Globus pallidus (tissue), 1 donor: ENCODE measurements at places on chromosomes 12 and 14.

DNA sequence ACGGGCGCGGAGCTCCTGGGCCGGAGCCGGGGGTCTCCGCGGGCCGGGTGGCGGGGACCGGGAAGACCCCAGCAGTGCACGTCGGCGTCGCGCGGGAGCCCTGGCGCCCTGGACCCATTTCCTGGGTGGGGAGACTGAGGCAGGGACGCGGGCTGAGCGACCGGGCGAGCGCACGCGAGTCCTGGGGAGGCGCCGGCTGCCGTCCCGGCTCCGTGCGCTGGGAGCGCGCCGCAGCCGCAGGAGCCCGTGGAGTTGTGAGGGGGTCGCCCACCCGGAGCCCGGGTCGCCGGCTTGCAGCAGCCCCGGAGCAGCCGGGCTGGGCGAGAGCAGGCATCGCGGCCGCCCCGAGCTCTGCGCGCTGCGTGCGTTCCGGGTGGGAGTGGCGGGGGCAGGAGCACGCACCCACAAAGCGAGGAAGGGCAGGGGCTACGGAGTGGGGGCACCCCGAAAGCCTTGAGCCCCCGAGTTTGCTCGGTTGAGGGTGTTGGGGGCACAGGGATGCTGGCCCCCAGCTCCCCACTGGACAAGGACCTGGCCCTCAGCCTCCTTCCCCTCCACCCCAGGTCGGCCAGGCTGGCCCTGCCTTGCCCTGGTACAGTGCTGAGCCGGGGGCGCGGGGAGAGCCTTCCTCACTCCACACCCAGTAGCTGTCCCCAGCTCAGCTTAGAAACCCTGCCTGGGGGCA, 620 bp downstream of the MMP17 start:
- no peak for DNase-seq

DNA sequence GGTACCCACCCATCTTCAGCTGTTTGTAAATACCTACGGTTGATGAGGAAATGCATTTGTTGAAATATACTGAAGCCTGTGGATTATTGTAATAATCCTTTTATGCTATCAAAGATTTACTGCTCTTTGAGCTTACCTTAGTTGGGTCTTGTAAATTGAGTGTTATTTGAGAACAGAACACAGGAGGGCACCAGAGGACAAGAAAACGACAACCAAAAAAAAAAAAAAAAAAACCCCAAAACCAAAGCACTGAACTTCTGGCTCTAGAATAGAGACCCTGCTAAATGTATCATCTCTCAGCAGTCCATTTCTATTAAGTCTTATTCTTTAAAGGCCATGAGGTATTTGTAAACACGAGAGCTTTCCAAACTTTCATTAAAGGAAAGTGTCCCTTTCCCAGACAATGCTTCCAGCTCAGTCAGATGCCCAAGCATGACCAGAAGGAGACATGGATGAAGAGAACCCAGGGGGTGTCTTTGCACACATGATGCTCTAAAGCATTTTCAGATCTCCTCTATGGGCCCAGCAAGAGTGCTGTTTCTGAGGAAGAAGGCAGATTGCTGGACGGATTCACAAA, 763.9 kb downstream of the NRXN3 start:
- peak; percentile 26 for DNase-seq

DNA sequence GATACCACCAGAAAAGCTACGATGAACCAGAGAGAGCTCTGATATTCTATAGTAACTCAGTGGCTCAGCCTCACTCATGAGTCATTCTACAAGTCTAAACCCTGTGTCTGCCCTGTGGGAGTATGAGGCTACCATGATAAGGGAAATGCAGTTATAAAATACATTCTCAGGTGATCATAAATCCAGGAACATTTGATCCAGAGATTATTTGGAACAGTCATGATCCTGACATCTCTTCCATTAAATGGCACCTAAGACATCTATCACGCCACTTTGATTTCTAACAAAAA, 202.6 kb upstream of the RASSF8 start:
- no peak for DNase-seq

DNA sequence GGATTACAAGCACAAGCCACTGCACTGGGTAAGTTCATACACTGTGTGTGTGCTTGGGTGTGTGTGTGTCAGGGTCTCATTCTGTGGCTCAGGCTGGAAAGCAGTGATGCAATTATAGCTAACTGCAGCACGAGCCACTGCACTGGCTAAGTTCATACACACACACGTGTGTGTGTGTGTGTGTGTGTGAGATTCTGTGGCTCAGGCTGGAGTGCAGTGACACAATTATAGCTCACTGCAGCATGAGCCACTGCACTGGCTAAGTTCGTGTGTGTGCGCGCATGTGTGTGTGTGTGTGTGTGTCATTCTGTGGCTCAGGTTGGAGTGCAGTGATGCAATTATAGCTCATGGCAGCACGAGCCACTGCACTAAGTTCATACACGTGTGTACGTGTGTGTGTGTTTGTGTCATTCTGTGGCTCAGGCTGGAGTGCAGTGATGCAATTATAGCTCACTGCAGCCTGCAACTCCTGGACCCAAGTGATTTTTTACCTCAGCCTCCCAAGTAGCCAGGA, 85.4 kb downstream of the HECTD1 start:
- DNase-seq = no peak

GRCh38 chr14:99784508-99784907, 8.7 kb upstream of the EML1 start:
- no peak for DNase-seq

DNA sequence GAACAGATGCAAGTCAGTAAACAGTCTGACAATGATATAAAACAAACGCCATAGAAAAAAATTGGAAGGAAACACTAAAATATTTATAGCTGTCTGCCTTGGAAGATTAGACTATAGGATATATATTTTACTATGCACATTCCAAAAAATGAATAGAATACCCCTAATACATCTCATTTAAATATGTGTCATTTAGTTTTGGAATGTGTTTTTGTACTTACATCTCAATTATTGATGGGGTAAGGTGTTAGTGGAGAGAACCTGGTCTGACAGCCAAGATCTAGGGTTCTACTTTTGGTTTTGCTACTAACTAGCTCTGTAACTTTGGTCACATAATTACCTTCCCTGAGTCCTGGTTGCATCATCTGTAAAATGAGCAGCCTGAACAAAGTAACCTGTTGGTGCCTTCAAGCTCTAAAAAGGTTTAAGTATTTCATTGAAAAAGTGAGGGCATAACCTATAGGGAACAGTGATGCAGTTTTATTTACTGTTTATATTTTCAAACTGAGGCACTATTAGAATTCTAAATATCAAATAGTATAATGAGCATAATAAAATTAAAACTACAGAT, 28.6 kb upstream of the SLC6A13 start:
- DNase-seq = no peak

DNA sequence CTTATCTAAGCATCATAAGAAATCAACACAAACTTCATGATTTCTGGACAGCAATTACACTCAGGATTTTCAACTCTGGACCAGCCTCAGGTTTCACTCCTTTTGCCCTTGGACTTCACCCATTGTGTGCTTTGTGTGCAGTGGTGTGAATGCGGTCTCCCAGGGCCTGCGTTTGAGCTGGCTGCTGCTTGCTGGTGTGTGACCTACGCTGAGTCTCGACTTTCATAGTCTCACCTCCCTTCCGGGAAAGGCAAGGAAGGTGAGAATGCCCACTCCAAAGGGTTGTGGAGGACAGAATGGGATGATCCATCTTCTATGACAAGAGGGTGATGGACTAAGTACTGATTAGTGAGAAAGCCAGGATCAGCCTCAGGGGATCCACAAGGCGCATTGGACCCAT, 228.8 kb downstream of the C12orf75 start:
- DNase-seq = no peak

DNA sequence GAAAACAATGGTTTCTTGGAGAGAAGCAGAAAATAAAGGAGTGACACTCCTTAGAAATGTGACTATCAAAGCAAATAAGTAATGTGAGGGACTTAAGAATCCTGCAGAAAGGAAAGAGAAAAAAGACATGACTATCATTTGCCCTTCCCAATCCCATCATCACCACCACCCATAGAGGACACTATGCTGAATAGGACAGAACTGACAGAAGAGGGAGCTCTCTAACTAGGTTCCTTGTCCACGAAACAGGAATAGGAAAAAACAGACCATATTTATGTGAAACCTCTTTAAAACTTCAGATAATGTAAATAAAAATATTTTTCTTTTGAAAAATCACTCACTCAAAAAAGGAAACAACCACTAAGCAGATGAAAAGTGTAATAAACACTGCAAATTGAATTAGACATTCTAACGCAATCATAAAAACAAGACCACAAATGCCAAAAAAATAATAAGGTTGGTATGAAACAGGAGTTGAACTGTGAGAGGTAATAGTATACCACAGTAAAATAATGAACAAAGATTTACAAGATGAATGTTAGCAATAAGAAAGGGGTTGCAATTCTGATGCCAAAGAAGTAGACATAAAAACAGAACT, 24.1 kb downstream of the KLRD1 start:
- DNase-seq = peak; percentile 76

GRCh38 chr12:51086933-51087332, 3.5 kb upstream of the CSRNP2 start:
- DNase-seq = no peak

GRCh38 chr12:13099066-13099843, 4.2 kb downstream of the GSG1 start:
- no peak for DNase-seq

DNA sequence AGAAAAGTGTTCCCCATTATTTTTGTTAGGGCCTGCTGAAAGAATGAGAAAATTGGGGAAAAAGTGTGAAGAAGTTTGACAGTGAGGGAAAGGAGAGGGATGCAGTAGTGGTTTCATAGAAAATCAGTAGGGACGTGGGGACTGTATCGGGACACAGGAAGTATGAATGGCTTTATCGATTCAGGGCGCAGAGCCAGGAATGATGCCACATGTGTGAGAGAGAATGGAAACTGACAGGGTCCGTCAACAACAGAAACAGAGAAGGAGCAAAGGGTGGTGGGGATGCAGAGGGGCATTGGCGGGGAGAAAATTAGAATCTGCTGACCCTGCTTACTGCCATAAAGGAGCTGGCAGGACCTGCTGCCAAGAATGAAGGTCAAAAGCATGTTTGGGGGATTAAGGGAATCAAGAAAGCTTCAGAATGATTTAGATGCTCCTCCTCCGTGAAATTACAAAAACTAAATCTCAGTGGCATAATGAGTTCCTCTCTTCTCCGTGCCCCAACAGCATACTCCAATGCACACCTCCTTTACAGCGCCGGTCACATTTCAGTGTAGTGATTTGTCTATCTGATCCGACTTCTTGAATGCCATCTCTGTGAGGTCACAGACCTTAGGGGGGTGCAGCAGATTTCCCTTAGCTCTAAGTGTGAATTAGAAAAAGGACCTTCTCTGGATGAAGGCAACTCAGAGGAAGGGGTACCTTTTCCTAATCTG, 92.6 kb downstream of the EMP1 start:
- no peak for DNase-seq

GRCh38 chr14:28813810-28814209, 47.2 kb downstream of the FOXG1 start:
- no peak for DNase-seq

DNA sequence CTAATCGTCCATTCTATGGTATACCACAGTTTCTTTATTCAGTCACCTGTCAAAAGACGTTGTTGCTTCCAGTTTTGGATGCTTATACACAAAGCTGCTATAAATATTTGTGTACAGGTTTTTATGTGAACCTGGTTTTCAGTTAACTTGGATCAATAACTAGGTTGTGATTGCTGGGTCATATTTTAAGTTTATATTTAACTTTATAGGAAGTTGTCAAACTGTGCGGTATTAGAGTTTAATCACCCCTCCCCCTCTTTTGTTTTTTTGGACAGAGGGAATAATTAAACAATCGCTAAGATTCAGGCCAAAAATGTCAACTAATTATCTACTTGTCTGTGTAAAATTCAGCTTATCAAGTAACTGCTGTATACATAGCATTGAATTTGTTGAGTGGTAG, 34.3 kb downstream of the SCN8A start:
- DNase-seq = no peak

DNA sequence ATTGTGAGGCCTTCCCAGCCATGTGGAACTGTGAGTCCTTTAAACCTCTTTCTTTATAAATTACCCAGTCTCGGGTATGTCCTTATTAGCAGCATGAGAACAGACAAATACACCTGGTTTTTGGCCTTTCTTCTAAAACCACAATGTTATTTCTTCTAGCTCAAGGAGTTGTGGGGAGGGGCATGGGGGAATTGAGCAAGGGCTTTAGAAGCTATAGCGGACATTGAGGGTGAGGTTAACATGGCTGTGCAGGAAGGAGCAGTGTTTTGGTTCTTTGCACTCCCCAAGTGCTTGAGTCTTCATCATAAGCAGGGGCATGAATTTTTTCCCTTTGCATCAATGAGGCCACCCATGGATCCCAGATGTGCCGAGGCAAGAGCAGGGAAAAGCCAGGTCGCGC, 86.8 kb downstream of the SPRING1 start:
- DNase-seq = no peak

- no peak for DNase-seq
Observed at GRCh38 chr12:5808981-5809380, 136.1 kb downstream of the ANO2 start.

- DNase-seq = peak; percentile 68
Observed at GRCh38 chr14:55979096-55979495, 139.1 kb upstream of the PELI2 start.

DNA sequence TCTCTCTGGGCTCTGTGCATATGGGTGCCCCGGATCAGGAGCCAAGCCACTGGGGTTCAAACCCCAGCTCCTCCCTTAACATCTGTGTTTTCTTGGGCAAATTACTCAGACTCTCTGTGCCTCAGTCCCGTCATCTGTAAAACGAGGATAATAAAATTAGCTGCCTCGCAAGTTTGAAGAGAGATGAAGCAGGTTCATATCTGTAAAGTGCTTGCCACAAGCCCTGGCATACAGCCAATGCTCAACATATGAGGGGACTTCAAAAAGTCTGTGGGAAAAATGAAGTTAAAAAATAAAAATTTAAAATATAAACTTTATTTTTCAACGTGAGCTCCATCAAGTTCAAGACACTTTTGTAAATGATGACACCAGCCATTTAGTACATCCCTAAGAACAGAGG, 276.7 kb downstream of the FOXN3 start:
- DNase-seq = no peak

DNA sequence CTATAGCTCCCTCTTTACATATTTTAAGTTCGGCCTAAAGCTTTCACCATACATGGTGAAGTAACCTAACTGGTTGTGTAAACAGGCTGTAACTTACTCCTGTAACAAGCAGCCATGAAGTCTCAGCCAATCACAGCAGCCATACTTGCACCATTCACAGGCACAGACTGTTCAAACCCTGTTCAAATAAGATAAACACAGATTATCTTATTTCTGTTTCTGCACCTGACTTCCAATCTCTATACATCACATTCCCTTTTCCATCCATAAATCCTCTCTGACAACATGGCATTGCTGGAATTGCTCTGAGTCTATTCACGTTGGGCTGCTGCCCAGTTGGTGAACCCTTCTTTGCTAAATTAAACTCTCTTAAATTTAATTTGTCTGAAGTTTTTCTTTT, 34.5 kb upstream of the ARID2 start:
- no peak for DNase-seq

GRCh38 chr12:45913631-45914030, 76.7 kb downstream of the SCAF11 start:
- no peak for DNase-seq

GRCh38 chr12:84843593-84844144, 68.9 kb downstream of the SLC6A15 start:
- DNase-seq = no peak
